Activated T-cell treated with anti-CD3 and anti-CD28 coated beads, Interleukin-2, amount 50 U/mL, for 4 hours (primary cell): ENCODE measurements at places on chromosomes 7 and 10. TPM values are rescaled to one million over a fixed set of nuclear protein-coding genes. Genes with fewer than 3 reads are reported as not detected.

Gene KEL
- total RNA-seq = 0.33 TPM

DNA sequence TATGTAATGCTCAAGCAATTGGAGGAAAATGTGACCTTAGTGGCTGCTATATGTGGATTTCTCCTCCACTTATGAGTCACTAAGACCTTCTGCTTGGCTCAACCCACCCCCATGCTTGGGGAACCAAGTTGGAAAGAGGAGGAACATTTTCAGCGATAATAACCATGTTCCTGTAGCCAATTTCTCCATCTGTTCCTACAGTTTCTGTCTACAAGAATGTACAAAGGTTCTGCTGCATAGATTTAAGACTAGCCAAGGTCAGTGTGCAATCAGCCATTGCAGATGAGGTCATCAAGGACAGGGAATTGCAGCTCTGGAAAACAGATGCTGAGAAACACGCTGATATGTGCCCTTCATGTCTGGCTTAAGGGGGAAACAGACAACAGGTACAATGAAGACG lies 5.6 kb upstream of the NRCAM start:
- DNase-seq = no peak

Gene ALOX5
- 0.46 TPM for total RNA-seq

GRCh38 chr10:91196268-91197048 lies 24.0 kb upstream of the PCGF5 start:
- DNase-seq = no peak

- no peak for DNase-seq
These were observed 540.6 kb upstream of the TEX47 start for GRCh38 chr7:89336121-89336520.

- no peak for DNase-seq
These were observed 290.7 kb upstream of the TMEM229A start for GRCh38 chr7:124323597-124323996.

Gene EIF5AL1
- total RNA-seq = 0.49 TPM

DNA sequence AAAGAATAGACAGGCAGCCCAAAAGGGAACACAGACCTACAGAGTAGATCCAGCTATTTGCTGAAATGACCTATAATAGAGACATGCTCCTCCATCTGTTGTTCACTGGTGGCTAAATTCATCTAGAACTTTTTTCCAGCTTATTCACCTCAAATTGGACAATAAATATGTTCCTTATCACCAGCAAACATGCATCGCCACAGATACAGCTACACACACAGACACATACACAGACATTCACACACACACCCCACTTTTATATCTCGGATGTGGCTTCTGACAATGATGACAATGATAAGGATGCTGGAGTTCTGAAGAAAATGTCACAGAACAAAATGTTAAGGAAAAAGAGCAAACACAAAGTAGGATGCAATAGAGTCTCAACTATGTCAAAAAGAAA lies 175.4 kb downstream of the LSM5 start:
- no peak for DNase-seq

DNA sequence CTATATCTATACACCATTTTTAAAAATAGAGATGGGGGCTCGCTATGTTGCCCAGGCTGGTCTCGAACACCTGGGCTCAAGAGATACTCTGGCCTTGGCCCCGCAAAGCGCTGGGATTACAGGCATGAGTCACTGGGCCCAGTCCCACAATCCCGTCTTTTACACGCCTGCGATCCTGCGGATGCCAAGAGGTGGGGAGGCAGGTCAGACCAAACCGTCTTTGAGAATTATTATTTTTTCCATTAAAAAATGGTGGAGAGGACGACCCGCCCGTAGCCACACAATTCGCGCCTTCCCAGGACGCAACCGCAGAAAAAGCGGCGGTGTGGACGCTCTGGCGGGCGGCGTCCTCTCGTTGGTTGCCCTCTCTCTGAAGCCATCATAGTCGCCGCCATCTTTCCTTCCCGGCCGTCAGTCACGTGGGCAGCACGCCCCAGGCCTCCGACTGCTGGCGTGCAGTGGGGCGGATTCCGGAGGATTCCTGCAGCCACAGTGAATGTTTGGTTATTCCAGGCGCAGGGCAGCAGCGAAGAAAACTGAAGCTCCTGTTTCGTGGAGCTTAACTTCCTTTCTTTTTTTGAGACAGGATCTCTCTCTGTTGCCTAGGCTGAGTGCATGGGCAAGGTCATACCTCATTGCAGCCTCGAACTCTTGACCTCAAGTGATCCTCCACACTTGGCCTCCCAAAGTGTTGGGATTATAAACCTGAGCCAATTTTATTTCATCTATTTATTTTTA lies 9.9 kb upstream of the EPHB4 start:
- peak; percentile 78 for DNase-seq

GRCh38 chr7:140903741-140904480 lies 20.8 kb downstream of the BRAF start:
- no peak for DNase-seq
